Karpas-422 (cell line): ENCODE measurements at places on chromosomes 7 and 10. TPM values are rescaled to one million over a fixed set of nuclear protein-coding genes. Genes with fewer than 3 reads are reported as not detected.

Gene ASIC3
- 4.5 and 6.2 TPM in 2 replicates for total RNA-seq

Gene ZNF239
- total RNA-seq: 4.7 and 11.9 TPM in 2 replicates

Gene MSMB
- total RNA-seq: not detected in 2 replicates

Gene ITPRID1
- total RNA-seq: not detected in 2 replicates

Gene RASSF4
- total RNA-seq: 3.6 and 7.1 TPM in 2 replicates

Gene KCNK18
- not detected in 2 replicates for total RNA-seq

Gene ZWINT
- total RNA-seq: 24.9 and 40.8 TPM in 2 replicates

Gene FANK1
- total RNA-seq: not detected in 2 replicates

Gene HHEX
- 71.7 and 84.2 TPM in 2 replicates for total RNA-seq

Gene AGK
- 48.9 and 53.0 TPM in 2 replicates for total RNA-seq

Gene SPDYE2
- total RNA-seq: not detected in 2 replicates

Gene METTL2B
- total RNA-seq: 20.7 and 27.8 TPM in 2 replicates

DNA sequence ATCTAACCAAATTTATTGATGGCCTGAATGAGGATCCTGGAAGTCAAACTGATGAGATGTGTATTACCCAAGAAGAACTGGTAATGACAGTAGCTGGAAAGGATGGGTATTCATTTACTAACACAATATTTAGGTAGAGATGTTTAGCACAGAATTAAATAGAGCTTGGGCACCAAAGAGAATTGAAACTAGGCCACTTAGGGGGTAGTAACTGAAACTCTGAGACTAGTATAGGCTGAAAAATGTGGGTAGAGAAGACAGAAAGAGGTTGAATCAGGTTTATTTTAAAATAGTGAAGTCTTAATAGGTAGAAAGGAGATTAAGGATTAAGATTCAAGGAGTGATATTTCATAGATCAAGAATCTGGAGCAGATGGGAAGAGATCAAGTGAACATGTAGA lies 155.8 kb downstream of the MLLT10 start:
- H3K27ac ChIP-seq: no peak overlapping the region
- DNase-seq: no peak
- H3K27me3 ChIP-seq: no peaks in the 10 kb centered on the region
- H3K36me3 ChIP-seq: no peaks in the 10 kb centered on the region; the same call in 1 of the 2 replicates

- H3K36me3 ChIP-seq: no peaks in the 10 kb centered on the region
- H3K4me3 ChIP-seq: no peak overlapping the region
- H3K27ac ChIP-seq: no peak overlapping the region
These were observed 572.8 kb downstream of the REEP3 start for GRCh38 chr10:64093946-64094535.

- no peaks in the 10 kb centered on the region for H3K36me3 ChIP-seq
- H3K4me3 ChIP-seq: no peak overlapping the region
- H3K27ac ChIP-seq: no peak overlapping the region
- no peaks in the 10 kb centered on the region for H3K27me3 ChIP-seq
These were observed 746.5 kb downstream of the AUTS2 start for GRCh38 chr7:70344726-70345125.

DNA sequence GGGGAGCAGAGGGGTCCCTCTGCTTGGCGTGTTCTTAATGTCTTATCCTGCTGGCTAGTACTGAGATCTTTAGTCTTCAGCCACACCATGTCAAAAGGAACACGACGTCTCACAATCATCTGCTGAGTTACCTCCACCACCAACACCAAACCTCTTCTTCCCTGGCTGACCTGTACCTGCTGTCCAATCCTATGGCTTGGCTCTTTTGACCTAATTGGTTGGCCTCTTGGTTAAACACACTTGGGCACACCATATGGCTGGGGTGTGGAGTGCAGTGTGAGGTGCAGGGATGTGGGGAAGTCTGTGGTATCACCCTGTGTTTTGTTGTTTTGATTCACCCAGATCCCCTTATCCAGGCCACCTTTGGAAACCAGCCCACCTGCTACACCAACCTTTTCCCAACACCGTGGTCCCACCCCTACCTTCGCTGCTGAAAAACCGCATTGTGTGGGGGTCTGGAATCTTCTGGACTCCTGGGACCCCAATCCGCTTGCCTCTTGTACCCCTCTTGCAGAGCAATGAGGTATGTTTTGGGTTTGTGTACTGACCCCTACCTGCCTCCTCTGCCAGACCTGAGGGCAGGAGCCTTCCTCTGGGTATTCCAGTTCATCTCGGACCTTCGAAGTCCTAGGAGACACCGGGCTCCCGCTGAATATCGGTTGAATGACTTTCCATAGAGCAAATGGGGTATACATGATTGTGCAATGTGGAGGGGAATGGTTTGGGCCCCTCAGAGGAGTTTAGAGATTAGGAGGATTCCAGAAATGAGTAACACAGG lies 2.8 kb upstream of the LBX1 start:
- H3K4me1 ChIP-seq: no peaks in the 10 kb centered on the region
- no peaks in the 10 kb centered on the region for H3K36me3 ChIP-seq
- no peaks in the 10 kb centered on the region for H3K27me3 ChIP-seq
- H3K27ac ChIP-seq: no peak overlapping the region
- H3K4me3 ChIP-seq: no peak overlapping the region

- H3K4me1 ChIP-seq: peaks cover 42% of the 10 kb centered on the region
- H3K27me3 ChIP-seq: no peaks in the 10 kb centered on the region
- no peak overlapping the region for H3K4me3 ChIP-seq
- H3K36me3 ChIP-seq: no peaks in the 10 kb centered on the region
These were observed 175.9 kb downstream of the USP6NL start for GRCh38 chr10:11435581-11435981.

- DNase-seq: no peak
- no peak overlapping the region for H3K4me3 ChIP-seq
- H3K27me3 ChIP-seq: no peaks in the 10 kb centered on the region
- peaks cover 8% of the 10 kb centered on the region for H3K4me1 ChIP-seq
- H3K36me3 ChIP-seq: no peaks in the 10 kb centered on the region
These were observed 78.6 kb downstream of the THSD7A start for GRCh38 chr7:11753433-11753832.

- DNase-seq: no peak
- no peaks in the 10 kb centered on the region for H3K4me1 ChIP-seq
These were observed 156.3 kb upstream of the GRB10 start for GRCh38 chr7:50939021-50939420.

- H3K27me3 ChIP-seq: no peaks in the 10 kb centered on the region
- no peaks in the 10 kb centered on the region for H3K4me1 ChIP-seq
- H3K27ac ChIP-seq: no peak overlapping the region
- no peak for DNase-seq
- no peak overlapping the region for H3K4me3 ChIP-seq
These were observed 77.9 kb downstream of the TMEM178B start for GRCh38 chr7:141151746-141152145.

- no peak overlapping the region for H3K27ac ChIP-seq
- peaks cover 12% of the 10 kb centered on the region for H3K4me1 ChIP-seq
- H3K4me3 ChIP-seq: no peak overlapping the region
- no peaks in the 10 kb centered on the region for H3K36me3 ChIP-seq
These were observed 53.9 kb upstream of the IL6 start for GRCh38 chr7:22672846-22673680.

DNA sequence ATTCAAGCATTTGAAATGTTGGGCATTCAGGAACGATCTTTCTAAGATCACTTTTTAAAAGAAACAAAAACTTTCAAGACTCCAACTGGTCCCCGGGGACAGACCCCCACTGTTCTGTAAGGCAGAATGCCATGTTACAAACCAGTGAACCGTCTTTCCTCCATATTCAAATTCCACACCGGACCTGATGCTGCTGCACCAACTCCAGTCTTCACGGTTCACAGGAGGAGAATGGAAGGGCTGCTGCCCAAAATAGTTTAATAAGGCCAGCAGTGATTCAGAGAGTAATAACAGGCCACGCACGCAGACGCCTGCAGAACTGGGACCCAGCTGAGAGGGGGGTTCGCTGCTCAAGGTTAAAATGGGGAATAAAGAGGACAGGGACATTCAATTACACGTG lies 47.2 kb downstream of the OSBPL3 start:
- peaks cover 97% of the 10 kb centered on the region for H3K4me1 ChIP-seq
- peak; percentile 92 for DNase-seq
- peaks cover 29% of the 10 kb centered on the region for H3K36me3 ChIP-seq
- H3K27ac ChIP-seq: peak overlapping the region; percentile 91

GRCh38 chr7:3301449-3301731 lies 338 bp downstream of the SDK1 start:
- no peak overlapping the region for H3K4me3 ChIP-seq
- peaks cover 4% of the 10 kb centered on the region; the same call in 1 of the 2 replicates for H3K27me3 ChIP-seq
- H3K36me3 ChIP-seq: no peaks in the 10 kb centered on the region
- no peaks in the 10 kb centered on the region for H3K4me1 ChIP-seq

DNA sequence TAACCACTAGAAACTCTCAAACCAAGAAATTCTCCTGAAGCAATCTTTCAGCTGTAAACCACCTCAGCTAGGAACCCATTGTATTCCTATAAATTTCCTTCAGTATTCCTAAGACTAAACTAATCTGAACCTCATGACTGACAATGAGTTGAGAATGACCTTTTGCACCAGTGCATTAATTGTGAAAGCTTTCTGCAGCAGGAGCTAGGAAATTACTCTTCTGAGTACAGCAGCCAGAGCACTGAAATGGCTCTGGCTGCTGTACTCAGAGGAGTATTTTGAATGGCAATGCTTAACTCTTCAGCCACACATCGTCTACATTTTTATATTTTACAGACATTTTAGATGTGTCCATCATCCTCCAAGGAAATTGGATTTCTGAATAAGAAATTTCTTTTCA lies 109.7 kb downstream of the PCDH15 start:
- no peak overlapping the region for H3K27ac ChIP-seq
- no peaks in the 10 kb centered on the region for H3K27me3 ChIP-seq
- no peaks in the 10 kb centered on the region for H3K36me3 ChIP-seq
- no peak overlapping the region for H3K4me3 ChIP-seq
- H3K4me1 ChIP-seq: no peaks in the 10 kb centered on the region

DNA sequence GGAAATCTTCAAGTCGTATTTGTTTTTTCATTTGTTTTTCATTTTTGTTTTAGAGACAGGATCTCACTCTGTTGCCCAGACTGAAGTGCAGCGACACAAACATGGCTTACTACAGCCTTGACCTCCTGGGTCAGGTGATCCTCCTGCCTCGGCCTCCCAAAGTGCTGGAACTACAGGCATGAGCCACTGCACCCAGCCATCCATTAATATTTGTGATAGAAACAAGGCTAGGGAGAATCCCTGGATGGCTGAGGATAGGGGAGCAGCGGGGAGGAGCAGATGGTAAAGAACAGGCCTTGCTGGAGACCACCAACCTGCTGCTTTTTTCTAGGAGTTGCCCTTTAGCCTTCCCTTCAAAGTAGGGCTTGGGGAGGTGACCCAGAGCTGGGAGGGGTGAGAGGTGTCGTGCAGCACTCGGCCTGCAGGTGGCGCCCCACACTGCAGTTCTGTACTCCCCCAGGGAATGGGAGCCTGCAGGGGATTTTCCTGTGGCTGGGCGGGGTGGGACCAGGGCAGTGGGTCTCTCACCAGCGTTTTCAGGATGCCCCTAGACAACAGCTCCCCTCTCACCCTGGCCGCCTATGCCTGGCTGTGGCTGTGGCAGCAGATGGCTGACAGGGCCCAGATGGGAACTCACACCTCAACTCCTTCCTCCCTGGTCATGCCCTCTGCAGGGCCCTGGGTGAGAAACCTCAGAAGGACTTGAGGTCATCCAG lies 12.6 kb upstream of the CDH23 start:
- H3K27ac ChIP-seq: no peak overlapping the region
- H3K27me3 ChIP-seq: no peaks in the 10 kb centered on the region
- H3K4me1 ChIP-seq: peaks cover 2% of the 10 kb centered on the region
- H3K36me3 ChIP-seq: no peaks in the 10 kb centered on the region
- peak; percentile 82 for DNase-seq

- peak; percentile 52 for DNase-seq
- H3K36me3 ChIP-seq: no peaks in the 10 kb centered on the region
- peaks cover 7% of the 10 kb centered on the region for H3K4me1 ChIP-seq
These were observed 189.6 kb downstream of the DNAJC1 start for GRCh38 chr10:21813946-21814345.

- peak; percentile 84 for DNase-seq
- peak overlapping the region; percentile 76 for H3K4me3 ChIP-seq
- no peaks in the 10 kb centered on the region for H3K27me3 ChIP-seq
- peaks cover 82% of the 10 kb centered on the region for H3K4me1 ChIP-seq
- peaks cover 8% of the 10 kb centered on the region; the same call in 1 of the 2 replicates for H3K36me3 ChIP-seq
These were observed 4.2 kb downstream of the IKZF1 start for GRCh38 chr7:50308532-50309385.
